ENCODE measurements at places on chromosomes 12 and 14.

- DNase-seq = no peak
These were observed 98.6 kb downstream of the CACNA1C start for GRCh38 chr12:2151391-2151790.

GRCh38 chr12:55707841-55708694 lies at the start of gene ITGA7:
TSS of gene ITGA7 (minus strand) at chr12:55707904. CDS start at chr12:55707682, 222 bp downstream.
- DNase-seq = peak; percentile 92

DNA sequence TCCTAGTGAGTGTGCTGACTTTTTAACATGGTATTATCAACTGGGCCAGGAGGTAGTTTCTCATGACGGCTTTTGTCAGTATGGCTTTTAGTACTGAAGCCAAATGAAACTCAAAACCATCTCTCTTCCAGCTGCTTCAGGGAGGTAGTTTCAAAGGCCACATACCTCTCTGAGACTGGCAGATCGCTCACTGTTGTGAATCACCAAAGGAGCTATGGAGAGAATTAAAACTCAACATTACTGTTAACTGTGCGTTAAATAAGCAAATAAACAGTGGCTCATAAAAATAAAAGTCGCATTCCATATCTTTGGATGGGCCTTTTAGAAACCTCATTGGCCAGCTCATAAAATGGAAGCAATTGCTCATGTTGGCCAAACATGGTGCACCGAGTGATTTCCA lies 141.1 kb downstream of the HMGA2 start:
- DNase-seq = no peak

GRCh38 chr14:29442696-29443095 lies 485.0 kb downstream of the PRKD1 start:
- DNase-seq = no peak

DNA sequence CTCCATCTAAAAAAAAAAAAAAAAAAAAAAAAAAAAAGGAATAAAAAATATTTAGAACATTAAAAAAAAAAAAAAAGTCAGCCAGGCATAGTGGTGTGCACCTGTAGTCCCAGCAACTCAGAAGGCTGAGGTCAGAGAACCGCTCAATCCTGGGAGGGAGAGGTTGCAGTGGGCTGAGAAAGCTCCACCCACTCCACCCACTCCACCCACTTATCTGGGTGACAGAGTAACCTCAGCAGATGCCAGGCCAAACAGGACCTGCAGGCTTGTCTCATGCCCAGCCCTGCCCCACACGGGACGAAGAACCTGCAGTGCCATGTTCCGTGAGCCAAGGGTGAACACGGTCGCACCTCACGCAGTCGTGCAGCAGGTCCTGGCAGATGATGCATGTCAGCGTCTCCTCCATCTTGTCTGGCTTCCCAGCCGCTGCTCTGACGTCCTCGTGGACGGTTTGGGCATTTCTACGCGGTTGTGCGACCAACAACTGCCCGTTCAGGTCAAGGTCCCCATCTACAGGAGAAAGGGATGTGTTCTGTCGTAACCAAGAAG lies 28.6 kb downstream of the CHFR start:
- no peak for DNase-seq

DNA sequence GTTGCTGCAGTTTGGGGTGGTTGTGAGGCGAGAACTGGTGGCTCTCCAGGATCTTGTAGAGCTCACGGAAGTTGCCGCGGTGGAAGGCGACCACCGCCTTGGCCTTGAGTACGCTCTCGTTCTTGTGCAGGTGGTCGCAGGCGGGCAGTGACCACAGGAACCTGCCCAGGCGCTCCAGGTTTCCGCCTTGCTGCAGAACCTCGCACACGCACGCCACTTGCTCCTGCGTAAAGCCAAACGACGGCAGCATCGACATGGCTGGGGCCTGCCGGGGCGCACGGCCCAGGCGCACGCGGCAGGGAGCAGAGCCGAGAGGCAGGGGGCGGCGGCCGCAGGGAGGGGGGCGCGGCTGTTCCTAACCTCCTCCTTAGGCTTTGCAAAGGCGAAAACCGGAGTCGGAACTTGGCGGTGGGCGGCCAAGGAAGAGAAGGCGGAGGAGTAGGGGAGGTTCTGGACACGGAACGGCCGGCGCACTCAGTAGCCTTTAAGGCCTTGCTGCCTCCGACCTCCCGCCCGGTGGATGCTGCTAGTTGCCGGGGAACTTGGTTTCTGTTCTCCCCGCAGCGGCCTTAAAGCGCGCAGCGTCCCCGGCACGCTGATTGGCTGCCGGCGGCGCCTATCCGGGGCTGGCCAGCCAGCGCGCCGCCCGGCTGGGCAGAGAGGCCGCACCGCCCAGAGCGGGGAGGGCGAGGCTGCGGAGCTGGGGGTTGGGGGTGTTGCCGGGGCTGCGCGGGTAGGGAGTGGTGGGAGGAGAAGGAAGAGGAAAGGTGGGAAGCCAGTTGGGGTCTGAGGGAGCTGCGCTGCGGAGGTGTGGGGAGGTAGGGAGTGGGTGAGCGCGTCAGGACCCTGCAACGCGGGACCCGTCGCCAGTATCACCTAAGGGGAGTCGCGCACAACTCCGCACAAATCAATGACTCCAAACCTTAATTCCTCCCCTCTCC lies at the start of gene SIX1:
TSS of gene SIX1 (minus strand) at position 544 of the 941 bp plus-strand sequence. CDS start at position 256, 288 bp downstream.
- peak; percentile 79 for DNase-seq

GRCh38 chr14:103314496-103315277 lies 19.4 kb upstream of the EIF5 start:
- no peak for DNase-seq

DNA sequence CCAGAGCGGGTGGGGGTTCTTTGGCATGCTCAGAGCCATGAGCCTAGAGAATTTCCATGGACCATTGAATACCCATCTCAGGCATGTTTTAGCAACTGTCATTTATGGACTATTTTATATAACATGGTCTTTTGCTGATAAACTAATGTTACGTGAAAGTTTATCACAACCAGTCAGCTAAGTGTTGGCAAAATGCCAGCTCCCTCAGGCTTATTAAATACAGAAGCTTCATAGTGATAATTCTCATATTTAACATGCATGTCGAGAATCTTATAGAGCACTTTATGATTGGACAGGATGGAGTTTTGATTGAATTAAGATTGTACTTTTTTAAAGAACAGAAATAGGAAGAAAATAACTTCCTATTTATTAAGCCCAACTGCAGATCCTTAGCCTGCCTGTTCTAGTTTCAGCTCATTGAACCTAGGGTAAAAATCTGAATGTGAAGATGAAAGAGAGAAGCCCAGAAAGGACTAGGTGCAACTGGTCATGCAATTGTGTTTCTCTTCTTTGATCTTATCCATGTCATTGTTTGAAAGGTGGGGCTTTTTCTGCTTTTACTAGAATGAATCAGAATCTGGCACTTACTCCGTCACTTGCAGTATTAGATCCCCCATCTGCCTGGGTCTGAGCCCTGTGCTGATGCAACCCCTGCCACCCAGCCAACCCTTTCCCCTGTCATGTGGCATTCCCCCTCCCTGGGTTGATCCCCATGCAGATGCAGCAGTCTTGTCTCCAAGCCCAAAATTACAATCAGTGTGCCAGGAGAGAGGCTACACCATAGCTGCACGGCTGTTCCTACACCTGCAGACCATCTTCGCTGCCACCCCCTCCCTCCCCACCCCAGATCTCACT lies 134.6 kb upstream of the EVL start:
- DNase-seq = no peak

DNA sequence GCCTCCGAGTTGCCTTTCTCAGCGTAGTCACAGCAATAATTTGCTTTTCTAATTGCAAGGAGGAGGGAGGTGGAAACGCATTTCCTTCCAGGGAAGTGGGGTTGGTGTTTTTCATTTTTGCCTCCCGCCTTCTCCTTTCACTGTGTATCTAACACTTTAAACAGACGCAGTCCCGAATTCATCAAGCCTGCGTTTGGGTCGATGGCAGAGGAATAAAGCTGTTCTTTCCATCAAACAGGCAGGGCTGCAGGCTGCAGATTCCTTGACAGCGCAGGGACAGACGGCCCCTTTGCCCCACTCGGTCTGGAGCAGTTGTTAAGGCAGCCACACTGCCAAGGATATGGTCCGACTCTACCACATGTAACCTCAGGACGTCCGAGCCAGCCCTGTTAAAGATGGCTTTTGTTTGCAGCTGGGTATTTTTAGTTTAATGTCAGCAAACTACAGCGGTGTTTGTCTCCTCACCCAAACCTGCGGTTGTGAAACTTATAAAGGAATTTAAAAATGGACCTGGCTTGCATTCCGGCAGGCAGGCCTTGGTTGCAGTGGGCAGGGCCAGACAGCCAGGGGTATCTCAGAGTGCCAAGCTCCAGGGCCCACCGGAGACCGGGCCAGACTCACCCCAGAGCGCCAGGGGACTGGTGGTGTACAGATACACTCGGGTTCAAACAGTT lies 2.1 kb downstream of the CHST11 start:
- DNase-seq = no peak

GRCh38 chr12:2453076-2453760 lies 341.6 kb upstream of the FKBP4 start:
- DNase-seq = no peak

DNA sequence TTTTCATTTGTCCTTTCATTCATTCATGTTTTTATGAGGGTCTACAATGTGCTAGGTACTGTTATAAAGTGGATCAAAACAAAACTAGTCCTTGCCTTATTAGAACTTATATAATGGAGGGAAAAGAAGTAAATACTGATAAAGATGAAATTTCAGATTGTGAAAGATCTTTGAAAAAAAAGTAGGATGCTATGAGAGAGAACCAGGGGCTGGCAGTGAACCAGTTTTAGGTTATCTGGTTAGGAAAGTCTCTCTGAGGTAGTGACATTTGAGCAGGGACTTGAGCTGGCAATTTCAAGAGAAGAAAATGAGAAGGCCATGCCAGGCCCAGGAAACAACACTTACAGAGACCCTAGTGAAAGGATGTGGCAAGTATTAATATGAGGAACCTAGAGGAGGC lies 57.3 kb upstream of the E2F7 start:
- no peak for DNase-seq

GRCh38 chr14:59631237-59631636 lies 54.6 kb upstream of the CCDC175 start:
- no peak for DNase-seq

DNA sequence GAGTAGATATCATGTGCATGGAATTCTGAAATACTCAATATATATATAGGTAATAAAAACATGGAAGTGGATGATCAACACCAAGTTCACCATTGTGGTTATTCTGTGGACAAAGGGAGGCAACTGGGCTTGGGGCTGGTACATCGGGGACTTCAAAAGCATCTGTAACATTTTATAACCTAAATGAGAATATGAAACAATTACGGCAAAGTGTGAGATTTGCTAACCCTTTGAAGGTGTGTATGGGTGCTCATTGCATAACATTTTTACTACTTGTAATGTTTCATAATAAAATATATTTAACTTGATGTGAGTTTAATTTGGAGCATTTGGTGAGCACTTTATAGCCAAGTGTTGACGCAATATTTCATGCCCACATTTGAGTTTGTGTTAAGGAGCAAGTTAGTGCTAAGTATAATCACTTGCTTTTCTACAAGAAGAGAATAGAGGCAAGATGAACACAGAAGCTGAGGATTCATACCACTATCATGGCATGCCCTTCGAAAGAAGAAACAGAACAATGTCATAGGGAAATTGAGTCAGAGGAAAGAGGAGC lies 109.3 kb downstream of the NTN4 start:
- no peak for DNase-seq

DNA sequence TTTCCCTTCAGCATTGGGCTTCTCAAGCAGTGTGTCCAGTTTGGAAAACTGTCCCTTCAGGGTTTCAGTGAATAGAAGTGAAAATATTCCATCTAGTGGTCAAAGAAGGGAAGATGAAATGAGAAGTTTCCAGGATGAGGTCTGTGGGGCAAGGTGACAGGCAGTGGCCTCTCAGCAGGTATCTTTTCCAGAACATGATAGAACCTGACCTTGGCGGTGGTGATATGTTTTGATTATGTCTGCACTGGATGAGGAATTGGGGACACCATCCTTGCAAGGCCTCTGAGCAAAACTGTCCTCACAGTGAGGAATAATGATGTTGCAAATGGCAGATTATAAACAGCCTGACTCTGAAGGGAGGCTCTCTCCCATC lies 4.7 kb downstream of the GPX2 start:
- DNase-seq = no peak

DNA sequence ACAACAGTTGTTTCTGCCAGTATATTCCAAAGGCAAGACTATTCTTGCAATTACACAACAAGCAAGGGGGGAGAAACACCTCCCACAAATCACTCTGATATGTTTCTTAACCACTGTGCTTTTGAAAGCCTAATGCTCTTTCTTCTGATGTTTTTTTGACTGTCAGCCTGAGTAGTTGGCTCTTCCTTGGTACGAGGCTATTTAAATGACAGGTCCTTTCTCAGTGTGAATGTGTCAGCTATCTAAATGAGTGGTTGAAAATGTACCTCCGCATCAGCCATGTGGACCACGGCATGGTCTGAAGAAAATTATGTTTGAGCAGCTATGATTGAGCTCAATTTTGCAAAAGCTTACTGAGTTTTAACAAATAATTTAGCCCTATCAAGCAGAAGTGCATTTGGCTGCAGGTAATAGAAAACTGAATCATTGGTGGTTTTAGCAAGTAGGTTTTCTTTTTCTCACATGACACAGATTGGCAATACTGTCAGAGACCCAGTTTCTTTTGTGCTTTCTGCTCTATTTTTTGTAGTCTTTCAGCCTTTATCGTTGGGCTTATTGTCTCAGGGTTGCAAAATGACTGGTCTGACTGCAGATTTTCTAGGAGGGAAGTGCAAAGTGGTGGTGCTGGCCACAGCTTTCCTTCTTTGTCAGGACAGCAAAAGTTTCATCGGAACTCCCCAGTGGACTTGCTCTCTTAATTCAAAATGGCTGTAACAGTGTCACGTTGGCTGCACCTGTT lies 162.8 kb downstream of the RGS6 start:
- no peak for DNase-seq

DNA sequence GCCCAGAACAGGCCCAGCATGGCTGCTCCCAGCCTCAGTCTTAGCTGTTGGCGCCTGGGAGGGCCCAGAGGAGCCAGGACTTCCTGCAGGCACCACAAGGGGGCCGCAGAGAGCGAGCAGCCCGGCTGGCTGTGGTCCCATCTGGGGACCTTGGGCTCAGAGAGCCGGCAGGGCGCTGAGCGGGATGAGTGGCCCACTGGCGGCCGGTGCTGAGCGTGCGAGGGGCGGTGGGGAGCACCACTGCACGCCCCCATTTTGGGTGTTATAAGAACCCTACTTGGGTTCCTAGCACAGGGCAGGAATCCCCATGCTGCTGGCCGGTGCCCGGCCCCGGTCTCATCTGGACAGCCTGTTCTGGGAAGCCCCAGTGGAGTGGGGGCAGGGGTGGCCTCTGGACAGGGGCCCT lies 25.9 kb upstream of the CRIP2 start:
- DNase-seq = peak; percentile 85

GRCh38 chr14:34379816-34380470 lies 82.1 kb downstream of the SPTSSA start:
- no peak for DNase-seq

DNA sequence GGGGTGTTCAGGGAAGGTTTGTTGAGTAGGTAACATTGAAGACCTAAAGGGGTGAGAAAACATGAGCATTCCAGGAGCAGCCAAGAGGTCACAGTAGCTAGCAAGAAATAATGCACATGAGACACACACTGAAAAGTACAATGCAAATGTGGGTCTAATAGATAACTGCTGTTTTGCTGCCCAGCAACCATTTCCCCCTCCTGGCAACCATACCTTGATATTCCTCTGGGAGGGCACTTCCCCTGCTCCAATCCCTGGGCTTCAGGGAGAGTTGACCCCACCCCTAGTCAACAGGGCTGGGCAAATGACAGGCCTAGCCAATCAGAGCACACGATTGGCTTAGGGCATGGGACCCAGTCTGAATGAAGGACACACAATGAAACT lies 8.5 kb upstream of the ACTN1 start:
- DNase-seq = no peak

GRCh38 chr12:103823871-103824270 lies 17.2 kb downstream of the NT5DC3 start:
- no peak for DNase-seq

Data from coronary artery (tissue), 2 donors.